ENCODE measurements at places on chromosomes 4 and X. TPM values are rescaled to one million over a fixed set of nuclear protein-coding genes. Genes with fewer than 3 reads are reported as not detected.

Gene PABPC5
- polyA plus RNA-seq, result 5.0 TPM

Gene NLGN3
- 5.8 TPM for polyA plus RNA-seq

Gene SYTL4
- 16.3 TPM for polyA plus RNA-seq

- DNase-seq, result no peak
These were observed 1.5 kb upstream of the DIPK2B start for GRCh38 chrX:45202171-45202570.

DNA sequence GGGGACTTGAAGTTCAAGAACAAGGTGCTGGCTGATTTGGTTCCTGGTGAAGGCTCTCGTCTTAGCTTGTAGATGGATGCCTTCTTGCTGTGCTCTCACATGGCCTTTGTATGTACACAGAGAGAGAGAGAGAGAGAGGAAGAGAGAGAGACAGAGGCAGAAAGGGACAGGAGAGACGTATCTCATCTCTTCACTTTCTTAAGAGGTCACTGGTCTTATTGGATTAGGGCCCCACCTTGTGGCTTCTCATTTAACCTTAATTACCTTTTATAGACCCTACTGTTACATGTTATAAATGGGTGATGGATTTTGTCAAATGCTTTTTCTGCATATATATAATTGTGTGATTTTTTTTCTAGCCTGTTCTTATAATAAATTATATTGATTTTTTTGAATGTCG lies 1444.2 kb downstream of the ADGRL3 start:
- peak; percentile 20 for DNase-seq

DNA sequence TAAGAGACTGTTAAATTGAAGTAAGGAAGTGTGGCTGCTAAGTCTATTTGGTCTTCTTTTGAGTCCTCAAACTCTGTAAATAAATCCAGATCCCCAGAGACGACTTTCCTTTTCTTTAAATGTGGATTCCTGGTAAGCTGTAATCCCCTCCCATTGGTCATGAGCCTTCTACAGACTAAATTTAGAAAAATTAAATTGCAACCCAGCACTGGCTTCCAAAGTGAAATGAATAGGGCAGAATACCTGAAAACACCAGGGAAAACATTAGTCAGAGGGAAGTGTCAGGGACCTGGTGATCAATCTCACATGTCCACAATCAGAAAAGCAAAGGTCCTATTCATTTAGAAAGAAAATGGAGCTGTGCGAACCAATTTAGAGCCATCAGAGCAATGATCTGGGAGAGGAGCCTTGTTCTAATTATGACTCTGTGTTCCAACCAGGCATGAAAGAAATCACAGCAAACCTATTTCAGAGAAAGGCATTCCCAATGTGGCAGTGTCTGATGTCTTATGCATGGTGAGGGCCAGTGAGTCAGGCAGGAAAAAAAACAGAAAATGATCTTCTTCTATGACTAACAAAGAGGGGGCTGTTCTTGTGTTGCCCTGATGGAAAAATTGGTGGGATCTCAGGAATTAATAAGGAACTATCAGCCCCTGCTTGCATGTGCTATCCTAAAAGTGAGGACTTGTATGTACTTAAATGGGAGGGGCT lies 19.8 kb upstream of the CCDC149 start:
- no peak for DNase-seq

- no peak for DNase-seq
These were observed 352.2 kb downstream of the IDS start for GRCh38 chrX:149152941-149153340.

GRCh38 chrX:32397562-32398216 lies 813.7 kb downstream of the DMD start:
- DNase-seq, result no peak

DNA sequence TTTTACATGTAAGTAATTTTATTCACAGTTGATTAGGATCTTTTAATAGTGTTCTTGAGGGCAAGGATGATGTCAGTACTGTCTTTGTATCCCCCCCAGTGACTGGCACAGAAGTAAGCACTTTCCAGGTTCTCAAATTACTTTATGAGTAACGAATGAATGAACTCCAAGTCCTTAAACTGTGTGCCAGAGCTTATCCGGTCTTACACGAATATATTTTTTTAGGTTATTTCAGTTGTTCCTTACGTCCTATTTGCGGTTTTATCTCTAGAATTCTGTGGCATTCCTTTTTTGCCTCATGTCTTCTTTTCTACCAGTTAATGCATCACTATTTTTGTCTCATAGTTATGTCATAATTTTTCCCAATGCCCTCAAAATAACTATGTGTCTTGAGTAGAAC lies 106.9 kb upstream of the MID1IP1 start:
- no peak for DNase-seq

Gene ADGRL3
- 22.2 TPM for polyA plus RNA-seq

- DNase-seq, result no peak
These were observed 85.9 kb downstream of the UNC5C start for GRCh38 chr4:95462921-95463320.

DNA sequence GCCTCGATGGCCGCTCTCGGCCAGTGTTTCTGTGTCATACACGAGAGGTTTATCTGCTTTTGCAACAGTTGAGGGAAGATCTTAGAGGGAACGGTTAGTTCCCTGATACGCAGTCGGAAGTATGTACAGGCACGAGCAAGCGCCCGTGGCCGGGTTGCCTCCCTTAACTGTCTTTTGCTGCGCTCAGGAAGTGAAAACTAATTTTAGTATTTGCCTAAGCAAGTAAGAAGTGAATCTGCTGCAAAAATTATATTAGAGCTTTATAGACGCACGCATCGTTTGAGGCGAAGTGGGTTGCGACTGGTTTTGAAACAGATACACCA lies 695 bp downstream of the MTM1 start:
- DNase-seq, result no peak
